WERI-Rb-1 (cell line): ENCODE measurements at places on chromosomes 4 and X.

DNA sequence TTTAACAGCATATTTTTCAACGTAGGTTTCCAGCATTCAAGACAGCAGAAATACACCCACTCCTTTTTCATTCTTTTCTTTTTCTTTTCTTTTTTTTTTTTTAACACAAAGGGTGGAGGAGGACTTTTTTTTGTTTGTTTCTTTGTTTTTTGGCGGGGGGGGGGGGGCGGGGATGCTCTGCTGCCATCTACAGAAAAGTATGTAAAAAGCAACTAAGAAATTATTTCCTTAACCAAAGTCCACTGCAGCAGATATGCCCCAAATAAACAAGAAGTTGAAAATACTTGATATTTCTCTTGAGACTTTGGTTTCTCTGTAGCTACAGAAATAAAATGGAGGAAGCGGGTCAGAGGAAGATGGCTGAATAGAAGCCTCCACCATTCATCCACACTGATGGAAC is 63.2 kb upstream of the PBDC1 start:
- no peak for DNase-seq

- DNase-seq: no peak
Measured at GRCh38 chr4:3329887-3330286, 37.1 kb downstream of the RGS12 start.

DNA sequence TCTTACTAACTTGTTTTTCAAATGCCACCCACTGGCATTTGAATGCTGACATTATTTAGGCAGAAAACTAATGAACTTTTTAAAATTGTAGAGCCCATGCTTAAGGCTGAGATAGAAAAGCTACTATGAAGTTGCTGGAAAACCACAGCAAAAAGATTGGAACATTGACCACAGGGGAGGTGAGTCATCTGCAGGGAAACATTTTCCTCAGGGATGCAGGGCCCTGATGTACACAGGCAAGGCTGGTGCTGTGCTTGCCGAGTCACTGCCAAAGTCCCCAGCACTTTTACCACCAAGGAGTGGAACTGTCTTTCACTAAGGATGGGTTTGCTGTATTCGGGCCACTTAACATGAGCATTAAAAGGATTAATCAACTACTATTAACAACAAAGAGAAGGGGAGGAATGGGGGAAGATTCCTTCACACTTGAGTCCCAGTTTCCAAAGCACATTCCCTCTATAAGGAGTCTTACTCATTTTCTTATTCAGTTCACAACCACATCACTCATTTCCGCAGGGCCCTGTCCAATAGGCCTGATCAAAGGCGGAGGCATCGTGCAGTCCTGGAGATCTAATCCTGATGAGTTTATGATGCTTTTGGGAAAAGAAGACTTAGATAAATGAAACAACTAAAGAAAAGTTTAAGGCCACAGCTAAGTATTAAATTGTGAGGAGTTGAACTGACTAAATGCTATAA is 202.9 kb upstream of the NPY2R start:
- DNase-seq: no peak

- DNase-seq: no peak
Measured at GRCh38 chr4:68342134-68342533, 7.8 kb downstream of the YTHDC1 start.

- DNase-seq: no peak
Measured at GRCh38 chrX:115345615-115346014, 56.1 kb downstream of the LUZP4 start.

- peak; percentile 84 for DNase-seq
Measured at GRCh38 chr4:101730291-101731117, 60.0 kb upstream of the BANK1 start.

DNA sequence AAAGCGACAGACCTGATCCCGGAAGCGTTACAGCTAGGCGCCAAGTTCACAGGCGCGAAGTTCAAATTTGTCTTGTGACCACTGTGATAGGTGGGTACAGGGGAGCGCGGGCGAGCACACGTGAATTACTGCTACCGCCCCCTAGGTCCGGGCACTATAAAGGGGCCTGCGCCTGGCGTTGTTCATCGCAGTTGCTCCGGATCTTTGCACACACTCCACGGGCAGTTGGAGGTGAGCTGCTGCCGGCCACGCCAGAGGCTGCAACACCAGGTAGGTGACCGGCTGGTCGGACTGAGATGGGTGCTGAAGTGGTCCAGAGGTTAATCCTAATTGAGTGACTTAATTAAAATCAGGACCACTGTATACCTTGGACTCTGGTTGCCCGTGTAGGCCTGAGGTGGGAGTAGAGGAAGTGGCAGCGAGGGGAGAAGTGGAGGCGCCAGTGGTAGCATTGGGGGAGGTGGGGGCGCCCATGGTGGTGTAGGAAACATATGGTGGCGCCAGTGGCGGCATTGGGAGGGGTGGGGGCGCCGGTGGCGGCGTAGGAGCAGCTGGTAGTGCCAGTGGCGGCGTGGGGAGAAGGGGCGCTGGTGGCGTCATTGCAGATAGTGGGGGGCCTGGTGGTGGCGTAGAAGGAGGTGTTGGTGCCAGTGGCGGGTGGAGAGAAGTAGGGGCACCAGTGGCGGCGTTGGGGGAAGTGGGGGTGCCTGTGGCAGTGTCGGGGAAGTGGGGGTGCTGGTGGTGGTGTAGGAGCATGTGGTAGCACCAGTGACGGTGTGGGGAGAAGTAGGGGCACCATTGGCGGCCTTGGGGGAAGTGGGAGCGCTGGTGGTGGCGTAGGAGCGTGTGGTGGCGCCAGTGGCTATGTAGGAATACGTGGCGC is at the start of gene GCNA:
TSS of gene GCNA (plus strand) at position 185 of the 883 bp plus-strand sequence. CDS start 2,385 bp downstream, outside the sequence.
- no peak for DNase-seq

GRCh38 chr4:24279911-24280375 is 304.4 kb downstream of the DHX15 start:
- DNase-seq: no peak

DNA sequence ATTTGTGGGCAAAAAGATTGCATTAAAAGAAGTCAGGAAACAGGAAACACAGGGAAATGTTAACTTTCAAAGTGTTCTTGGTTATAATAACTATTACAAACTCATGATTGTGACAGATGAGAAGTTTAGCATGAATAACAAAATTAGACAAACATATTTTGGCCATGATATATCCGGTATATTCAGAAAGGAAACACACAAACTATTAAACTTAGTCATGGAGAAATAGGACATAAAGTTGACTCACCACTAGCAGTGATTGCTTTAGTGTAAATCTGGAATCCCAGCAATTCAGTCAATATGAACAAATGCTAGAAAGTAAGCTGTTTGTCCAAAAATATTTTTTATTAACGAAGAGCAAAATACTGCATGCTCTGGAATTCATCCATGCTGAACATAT is 1299.9 kb downstream of the C4orf33 start:
- no peak for DNase-seq

GRCh38 chr4:25856756-25857155 is 6.0 kb downstream of the SEL1L3 start:
- DNase-seq: no peak

DNA sequence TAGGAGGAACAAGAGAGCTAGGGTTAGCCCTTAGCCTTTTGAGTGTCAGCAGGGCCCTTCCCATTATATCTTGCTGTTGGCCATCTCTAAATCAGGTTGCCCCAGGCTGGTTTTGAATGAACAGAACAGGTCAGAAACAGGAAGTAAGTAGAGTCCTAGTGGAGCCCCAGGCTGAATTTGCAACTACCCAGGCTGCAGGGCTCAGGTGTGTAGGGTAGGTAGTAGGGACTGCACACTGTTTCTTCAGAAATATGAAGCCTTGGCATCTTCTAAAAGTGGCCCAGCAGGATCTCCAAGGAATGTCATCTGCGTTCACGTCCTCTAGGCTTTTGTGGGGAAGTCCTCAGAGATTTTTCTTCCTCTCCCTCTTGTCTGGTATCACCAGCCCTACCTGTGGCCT is 90.2 kb downstream of the ADGRG4 start:
- no peak for DNase-seq

GRCh38 chrX:70774223-70774622 is 134.3 kb downstream of the TEX11 start:
- no peak for DNase-seq

DNA sequence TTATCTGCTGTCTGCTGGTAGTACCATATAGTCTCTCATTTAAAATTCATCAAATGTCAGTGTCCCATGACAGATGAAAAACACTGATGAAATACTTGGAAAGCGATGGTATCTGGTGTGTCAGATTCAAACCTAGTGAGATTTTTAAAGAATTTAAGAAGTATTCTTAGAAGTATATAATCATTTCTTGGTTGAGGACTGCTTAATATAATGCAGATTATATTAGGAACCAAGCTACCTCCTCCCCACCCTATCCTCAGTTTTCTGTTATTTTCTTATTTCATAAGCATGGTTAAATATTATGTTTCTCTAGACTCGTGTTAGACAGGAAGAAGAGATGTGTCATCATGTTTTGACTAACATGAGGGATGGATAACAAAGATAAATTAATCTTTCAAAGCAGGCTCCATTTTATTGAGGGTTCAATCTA is 118.5 kb downstream of the GLUD2 start:
- no peak for DNase-seq

GRCh38 chr4:76198411-76199237 is 15.0 kb downstream of the SCARB2 start:
- peak; percentile 63 for DNase-seq

DNA sequence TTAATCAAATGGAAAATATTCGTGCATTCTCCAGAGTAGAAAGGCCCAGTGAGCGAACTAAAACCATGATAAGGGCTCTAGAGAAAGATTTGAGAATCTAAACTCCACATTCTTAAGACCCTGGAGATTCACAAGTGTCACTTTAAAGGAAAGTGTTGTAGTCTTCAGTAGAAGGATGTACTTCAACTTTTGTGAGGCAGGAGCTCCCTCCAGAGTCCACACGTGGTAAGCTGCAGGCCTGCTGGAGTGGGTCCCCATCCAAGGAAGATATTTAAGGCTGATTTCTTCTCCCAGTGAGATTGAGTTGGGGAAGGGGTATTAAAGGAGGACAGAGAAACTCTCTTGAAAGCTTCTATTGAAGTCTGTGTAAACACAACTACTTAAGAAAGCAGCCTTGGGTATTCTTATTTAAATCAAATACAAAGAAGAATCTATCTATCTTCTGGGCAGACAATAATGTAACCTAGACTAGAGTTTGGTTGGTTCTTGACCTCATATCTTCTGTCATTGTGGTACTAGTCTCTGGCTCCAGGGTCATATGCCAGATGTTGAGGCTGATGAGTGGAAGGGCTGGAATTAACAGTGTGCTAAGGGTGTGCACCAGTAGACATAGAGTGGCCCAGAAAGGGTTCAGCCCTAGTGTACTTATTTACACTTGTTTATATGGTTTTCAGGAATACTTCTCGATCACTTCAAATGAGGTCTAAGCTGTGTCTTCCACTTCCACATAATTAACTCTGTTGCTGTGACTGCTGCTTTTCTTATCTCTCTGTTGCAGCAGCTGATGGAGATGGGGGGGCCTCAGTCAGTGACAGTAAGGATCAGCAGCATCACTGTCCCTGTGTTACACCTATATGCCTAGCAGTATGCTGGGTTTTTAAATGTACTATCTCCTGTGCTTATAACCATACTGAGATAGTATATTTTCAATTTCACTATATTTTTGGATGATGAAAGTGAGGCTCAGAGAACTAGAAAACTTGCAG is 76.1 kb downstream of the HMGB2 start:
- DNase-seq: peak; percentile 82

DNA sequence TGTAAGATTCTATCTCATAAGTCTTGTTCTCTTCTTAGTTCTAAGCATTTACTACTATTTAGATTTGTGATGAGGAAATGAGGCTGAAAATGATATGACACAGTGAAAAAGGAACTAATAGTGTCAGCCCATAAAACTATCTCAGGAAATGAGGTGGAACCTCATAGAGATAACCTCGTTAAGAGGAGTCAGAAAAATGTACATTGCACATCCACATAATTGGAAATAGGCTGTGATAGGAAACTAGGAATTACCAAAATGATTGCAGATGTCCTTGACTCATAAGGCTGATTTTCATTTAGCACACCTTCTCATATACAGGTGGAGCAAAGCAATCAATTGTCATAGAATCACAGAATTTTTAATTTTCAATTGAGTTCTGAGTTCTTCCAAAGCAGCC is 26.8 kb downstream of the ANXA10 start:
- DNase-seq: no peak

- no peak for DNase-seq
Measured at GRCh38 chr4:92566269-92566668, 262.5 kb downstream of the GRID2 start.

- DNase-seq: no peak
Measured at GRCh38 chrX:136812286-136812685, 31.6 kb upstream of the ARHGEF6 start.

- no peak for DNase-seq
Measured at GRCh38 chrX:3029129-3029528, 12.1 kb upstream of the ARSF start.

GRCh38 chr4:30555775-30556174 is 164.4 kb upstream of the PCDH7 start:
- DNase-seq: no peak

DNA sequence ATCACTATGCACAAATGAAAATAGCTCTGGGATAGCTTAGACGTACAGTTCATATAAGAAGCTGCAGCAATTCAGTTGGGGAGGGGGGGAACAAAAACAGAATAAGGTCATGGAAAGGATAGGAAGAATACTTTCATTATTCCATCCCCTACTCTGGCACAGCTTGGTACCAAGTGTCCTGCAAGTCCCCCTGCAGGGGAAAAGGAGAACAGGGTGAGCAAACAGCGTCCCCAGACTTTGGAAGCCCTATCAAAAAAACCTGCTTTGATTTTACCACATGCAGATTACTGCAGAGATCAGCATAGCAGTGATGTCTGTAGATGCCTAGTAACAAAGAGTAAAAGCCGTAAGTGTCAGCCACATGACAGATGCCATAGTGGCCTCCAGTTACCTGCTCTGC is 209.4 kb upstream of the NEIL3 start:
- DNase-seq: no peak

DNA sequence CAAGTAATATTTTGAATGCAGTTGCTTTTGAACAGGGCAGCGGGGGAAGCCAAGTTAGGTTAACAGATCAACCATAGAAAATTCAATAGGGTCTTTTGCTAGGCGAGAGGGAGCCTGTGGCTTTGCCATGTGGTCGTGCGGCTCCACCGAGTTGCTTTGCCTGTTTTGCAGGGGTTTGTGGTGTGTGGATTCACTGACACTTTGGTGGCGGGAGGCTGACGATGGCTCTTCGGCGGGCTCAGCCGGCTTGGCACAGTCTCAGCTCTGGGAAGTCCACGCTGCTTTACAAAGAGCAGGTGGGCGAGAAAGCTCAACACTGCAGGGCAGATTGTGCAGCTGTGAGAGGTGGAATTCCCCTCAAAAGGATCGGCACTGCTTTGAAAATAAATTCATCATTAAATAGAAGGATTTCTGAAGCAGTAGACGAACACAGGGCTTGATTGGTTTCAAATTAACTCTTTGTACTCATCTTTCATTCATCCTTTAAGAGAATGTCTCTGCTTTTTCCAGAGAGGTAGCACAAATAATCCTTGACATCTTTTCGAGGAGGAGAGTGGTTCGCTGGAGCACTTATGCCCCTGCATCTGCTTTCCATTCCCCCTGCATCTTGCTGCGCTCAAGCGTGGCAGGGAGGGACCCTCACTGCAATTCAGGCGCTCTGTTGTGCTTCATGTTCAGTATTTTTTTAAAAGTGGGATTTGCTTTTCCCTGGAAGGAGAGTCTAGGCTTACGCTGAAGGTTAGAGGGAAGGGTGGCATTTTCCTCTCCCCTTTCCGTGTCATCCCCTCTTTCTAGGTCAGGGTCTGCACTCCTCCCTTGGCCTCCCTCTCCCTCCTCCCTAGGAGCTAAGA is 201.8 kb upstream of the LEF1 start:
- DNase-seq: no peak
